ENCODE measurements at places on chromosomes 3 and 15.

- no peak for DNase-seq
These were observed 4.3 kb downstream of the MASP1 start for GRCh38 chr3:187287256-187287655.

GRCh38 chr15:90419738-90420406, 31.8 kb downstream of the IQGAP1 start:
- peak; percentile 77 for DNase-seq

DNA sequence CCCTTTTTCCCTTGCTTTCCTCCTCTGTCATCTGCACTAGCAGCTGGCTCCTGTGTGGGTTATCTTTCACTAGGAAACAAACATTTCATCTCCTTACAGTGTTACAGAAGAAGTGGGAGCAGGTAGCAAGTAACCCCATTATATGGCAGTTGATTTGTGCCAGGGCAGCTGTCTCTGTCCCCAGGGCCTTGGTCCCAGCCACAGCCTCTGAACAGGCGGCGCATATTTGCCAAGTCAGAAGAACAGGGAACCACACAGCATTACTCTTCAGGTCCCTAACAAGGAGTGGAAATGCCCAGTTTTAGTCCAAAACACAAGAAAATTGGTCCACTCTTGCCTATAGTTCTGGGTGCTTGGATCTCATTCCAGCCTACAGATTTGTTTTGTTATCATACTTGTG, 80.7 kb upstream of the PXYLP1 start:
- no peak for DNase-seq

DNA sequence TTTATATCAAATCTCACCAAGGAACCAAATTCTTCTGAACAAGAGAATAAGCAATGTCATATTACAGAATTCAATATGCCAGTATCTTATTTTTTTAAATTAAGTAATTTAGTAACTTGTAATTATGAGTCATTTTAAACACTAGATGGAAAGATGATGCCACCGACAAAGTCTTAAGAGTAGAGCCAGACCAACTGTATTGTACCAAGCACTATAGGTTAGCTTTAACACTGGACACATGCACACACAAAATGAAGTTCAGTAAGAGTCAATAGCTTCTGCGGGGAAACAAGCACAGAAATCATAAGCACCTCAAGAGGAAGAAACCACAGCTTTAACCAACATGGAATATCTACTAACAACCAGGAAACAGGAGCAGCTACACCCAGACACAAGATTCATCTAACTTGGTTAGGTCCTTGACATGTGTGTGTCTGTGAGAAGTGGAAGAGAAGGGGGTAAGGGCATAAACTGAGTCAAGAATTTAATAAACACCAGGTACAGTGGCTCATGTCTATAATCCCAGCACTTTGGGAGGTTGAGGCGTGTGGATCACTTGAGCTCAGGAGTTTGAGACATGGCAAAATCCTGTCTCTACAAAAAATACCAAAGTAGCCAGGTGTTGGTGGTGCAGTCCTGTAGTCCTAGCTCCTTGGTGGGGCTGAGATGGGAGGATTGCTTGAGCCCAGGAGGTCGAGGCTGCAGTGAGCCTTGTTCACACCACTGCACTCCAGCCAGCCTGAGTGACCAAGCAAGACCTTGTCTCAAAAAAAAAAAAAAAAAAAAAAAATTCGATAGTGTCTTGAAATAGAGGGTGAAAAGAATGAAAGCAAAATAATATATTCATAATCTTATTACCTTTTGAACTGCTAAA, 28.9 kb downstream of the DENND4A start:
- no peak for DNase-seq

DNA sequence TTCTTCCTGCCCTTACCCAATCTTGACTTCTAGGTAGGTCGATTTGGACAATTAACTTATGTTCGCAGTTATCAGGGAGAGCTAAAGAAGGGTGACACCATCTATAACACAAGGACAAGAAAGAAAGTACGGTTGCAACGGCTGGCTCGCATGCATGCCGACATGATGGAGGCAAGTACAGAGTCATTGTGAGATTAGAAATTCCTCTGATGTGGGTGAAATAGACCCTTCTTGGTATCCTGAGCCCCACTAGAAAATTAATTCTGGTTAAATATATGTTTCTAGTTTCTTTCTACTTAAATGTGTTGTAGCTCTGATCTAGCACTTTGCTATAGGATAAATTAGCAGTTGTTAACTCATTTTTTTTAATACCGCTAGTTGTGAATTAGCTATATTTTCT, 13.6 kb downstream of the LXN start:
- DNase-seq: no peak

DNA sequence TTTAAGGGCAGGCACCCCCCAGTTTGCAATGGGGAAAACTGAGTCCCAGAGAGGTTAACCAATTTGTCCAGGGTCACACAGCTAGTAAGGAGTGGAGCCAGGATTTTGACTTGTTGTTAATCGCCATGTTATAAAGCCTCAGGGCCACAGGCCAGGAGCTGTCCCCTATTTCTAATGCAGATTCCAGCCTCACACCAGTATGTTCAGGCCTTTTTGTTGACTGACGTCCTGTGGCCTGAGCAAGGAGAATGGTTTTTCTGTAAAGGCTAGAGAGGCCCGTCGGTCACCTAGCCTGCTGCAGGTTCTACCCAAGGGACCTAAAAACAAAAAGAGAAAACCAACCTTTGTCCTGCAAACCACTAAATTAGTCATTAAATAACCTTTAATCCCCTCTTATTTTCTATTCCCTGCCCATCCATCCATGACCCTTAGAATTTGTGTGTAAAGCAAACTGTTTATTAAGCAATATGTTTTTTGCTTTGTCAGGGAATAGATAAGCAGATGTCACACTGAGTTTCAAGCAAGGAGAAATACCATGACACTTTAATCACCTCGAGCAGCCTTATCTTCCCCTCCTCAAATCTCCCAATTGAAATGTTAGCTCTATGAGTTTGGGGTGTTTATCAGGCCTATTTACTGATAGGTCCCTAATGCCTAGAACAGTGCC, 14.1 kb downstream of the ACOX2 start:
- no peak for DNase-seq

DNA sequence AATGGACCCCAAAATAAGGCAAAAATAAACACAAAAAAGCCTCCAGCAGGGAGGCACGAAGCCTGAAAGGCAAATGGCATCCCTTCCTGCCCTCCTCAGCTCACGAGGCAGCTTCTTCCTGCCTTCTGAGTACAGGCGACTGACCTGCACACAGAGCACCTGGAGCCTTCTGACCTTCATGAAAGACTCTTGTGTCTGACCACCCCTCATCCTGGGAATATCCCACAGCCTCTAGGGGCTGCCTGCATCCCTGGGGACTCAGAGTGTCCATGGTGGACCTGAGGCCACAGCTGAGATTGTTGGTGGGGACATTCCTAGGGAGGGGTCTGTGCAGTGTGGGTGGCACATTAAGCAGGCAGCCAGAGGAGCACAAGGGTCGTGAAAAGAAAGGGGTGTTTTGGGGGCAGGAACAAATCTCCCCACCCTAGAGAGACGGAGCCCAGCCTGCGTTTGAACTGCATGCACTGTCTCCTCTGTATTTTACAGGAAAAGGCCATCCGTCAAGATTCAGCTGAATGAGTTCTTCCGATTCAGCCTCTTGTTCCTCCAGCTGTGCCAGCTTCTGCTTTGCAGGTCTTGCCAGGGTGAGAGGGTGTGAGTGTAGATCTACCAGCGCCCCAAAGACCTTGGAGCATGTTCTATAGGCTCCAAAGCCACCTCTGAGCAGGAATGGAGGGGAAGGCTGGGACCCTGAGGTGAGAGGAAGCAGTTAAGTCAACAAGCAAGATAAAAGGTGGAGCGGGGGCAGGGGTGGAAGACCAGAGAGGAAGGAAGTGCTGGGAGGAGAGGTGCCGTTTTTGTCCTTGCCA, 80.4 kb upstream of the MEF2A start:
- no peak for DNase-seq

DNA sequence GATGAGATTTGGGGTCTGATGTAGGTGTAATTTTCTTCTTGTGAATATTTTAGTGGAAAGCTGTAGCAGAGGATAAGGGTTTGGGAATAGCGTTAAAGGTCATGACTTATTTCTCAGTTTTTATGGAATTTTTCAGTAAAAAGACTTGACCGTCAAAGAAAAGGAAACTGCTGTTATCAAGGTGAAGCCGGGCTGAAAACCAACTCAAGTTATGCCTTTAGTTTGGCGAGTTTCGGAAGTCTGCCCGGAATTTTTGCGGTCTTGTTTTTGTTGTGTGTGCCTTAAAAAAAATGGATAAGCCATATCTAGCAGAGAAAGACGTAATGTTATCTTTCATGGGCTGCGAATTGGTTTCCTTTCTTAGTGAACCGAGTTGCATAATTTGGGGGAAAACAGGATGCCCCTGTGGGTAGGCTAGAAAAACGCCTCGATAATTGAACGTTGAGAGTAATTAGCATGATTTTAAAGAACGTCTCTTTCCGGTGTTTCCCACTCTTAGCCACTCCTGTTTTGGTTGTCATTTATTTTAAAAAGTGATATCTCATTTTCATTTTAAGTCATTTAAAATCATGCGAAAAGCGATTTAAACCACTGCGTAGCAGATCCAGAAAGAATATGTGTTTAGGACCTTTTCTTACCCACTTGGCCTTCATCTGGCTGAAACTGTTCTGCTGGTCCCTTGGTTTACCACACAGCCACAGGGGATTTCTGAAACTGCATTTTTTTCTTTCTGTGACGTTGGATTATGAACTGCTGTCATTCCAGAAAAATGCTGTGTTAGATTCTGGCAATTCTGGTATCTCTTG, 1.1 kb downstream of the NFKBIZ start:
- peak; percentile 75 for DNase-seq

GRCh38 chr15:64478863-64479262, 18.5 kb downstream of the ZNF609 start:
- no peak for DNase-seq

DNA sequence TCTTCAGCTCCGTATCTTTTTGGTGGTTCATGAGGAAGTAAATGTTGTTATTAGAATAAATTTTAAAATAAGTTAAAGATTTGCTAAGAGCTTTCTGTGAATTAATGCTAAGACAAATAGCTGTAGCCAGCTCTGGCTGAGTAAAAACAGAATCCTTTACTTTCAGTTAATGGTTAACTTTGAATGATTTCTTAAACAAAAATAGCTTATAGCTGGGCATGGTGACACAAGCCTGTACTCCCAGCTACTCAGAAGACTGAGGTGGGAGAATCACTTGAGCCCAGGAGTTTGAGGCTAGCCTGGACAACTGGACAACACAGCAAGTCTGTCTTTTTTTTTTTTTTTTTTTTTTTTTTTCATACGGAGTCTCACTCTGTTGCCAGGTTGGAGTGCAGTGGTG, 25.0 kb downstream of the TCAIM start:
- no peak for DNase-seq

GRCh38 chr15:69852916-69853315, 244.8 kb downstream of the TLE3 start:
- peak; percentile 65 for DNase-seq

GRCh38 chr15:71304681-71305080, 189.4 kb downstream of the THSD4 start:
- no peak for DNase-seq

DNA sequence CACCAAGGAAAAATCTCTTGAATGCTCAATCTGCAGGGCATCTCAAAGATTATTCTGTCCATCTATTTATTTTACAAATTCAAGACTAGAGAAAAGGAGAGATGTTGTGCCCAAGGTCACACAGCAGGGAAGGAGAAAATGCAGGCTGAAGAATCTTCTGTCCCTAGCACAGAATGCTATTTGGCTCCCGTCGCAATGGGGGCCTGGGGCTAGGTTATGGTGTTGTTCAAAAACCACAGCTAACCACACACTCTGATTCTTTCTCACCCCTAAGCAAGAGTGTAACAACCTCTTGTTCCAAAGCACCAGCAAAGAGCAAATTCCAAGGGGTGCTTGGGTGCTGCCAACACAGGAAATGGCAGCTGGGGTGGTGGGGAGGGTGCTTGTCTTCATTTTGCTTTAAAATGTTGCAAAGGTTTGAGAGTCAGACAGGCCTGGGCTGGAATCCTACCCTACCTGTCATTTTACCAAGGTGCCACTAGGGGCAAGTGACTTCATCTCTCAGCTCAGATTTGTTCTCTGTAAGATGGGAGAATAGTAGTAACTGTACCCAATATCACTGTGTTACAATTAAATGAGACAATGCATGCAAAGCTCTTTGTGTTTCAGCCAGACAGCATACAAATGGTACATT, 112.5 kb downstream of the ADAMTS9 start:
- peak; percentile 18 for DNase-seq

GRCh38 chr15:62844564-62845240, 197.8 kb upstream of the TPM1 start:
- DNase-seq: peak; percentile 76

DNA sequence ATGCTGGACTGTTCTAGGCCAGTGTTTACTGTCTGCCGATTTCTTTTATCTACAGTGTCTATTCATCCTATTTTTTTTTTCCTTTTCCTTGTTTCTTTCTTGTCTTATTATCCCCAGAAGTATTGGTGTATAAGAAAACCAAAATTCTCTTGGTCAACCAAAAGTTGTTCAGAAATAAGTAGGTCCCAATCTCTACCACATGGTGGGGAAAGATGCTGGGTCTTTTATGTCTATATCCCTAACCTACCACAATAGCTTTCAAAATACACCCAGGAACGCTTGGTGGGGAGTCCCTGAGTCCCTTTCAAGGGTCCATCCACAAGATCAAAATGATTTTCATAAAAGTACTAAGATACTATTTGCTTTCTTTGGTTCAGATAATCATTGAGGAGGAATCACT, 225.6 kb downstream of the CLSTN2 start:
- no peak for DNase-seq

Measured in astrocyte of the hippocampus (primary cell).